ENCODE measurements at places on chromosomes 3 and 15.

- peak overlapping the region; percentile 41 for H3K4me3 ChIP-seq
- H3K27ac ChIP-seq: no peak overlapping the region
- H3K4me1 ChIP-seq: no peaks in the 10 kb centered on the region
- peak; percentile 26 for DNase-seq
Measured at GRCh38 chr15:64774629-64775493, 528 bp downstream of the RBPMS2 start.

DNA sequence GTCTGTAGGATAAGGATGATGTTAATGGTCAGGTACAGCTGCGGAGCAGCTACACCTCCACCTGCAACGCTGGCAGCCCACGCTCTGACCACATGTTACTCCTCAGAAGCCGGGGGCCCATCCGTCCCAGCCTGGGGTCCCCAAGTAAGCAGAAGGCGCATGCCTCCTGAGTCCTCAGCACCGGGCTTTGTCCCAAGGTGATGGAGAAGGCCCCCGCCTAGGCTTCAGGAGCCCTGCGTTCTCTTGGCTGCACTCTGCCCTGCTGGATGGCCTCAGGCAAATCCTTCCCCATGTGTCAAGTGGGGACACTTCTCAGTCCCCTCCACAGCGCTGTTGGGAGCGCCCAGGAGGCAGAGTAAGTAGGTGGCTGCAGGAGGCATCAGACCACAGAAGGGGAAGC is 14.4 kb downstream of the STRA6 start:
- H3K27ac ChIP-seq: no peak overlapping the region
- H3K36me3 ChIP-seq: no peaks in the 10 kb centered on the region
- DNase-seq: no peak
- H3K4me3 ChIP-seq: no peak overlapping the region
- peaks cover 21% of the 10 kb centered on the region for H3K4me1 ChIP-seq

DNA sequence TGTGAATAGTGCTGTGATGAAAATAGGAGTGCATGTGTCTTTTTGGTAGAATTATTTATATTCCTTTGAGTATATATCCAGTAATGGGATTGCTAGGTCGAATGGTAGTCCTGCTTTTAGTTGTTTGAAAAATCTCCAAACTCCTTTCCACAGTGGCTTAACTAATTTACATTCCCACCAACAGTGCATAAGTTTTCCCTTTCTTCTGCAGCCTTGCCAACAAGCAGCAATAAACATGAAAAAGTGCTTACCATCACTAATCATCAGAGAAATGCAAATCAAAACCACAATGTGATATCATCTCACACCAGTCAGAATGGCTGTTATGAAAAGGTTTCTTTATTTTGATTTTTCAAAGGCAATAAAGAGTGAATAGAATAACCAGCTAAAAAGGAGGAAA is 1105.9 kb downstream of the NAALADL2 start:
- no peak overlapping the region for H3K27ac ChIP-seq
- H3K36me3 ChIP-seq: no peaks in the 10 kb centered on the region
- no peak overlapping the region for H3K4me3 ChIP-seq
- no peaks in the 10 kb centered on the region for H3K4me1 ChIP-seq
- H3K27me3 ChIP-seq: no peaks in the 10 kb centered on the region

- no peak for DNase-seq
- no peaks in the 10 kb centered on the region for H3K27me3 ChIP-seq
- H3K27ac ChIP-seq: peak overlapping the region; percentile 24
- peaks cover 65% of the 10 kb centered on the region for H3K4me1 ChIP-seq
- no peak overlapping the region for H3K4me3 ChIP-seq
Measured at GRCh38 chr3:52313774-52314188, 2.3 kb upstream of the DNAH1 start.

- H3K4me3 ChIP-seq: no peak overlapping the region
- H3K4me1 ChIP-seq: peaks cover 10% of the 10 kb centered on the region
- H3K27me3 ChIP-seq: no peaks in the 10 kb centered on the region
- H3K27ac ChIP-seq: peak overlapping the region; percentile 32
- H3K36me3 ChIP-seq: peaks cover 16% of the 10 kb centered on the region
Measured at GRCh38 chr3:112908252-112908651, 61.6 kb upstream of the CD200R1L start.

GRCh38 chr3:9226326-9226725 is 23.1 kb downstream of the SRGAP3 start:
- no peak for DNase-seq
- H3K27me3 ChIP-seq: peaks cover 4% of the 10 kb centered on the region
- H3K4me1 ChIP-seq: peaks cover 31% of the 10 kb centered on the region
- H3K36me3 ChIP-seq: no peaks in the 10 kb centered on the region

- H3K36me3 ChIP-seq: peaks cover 13% of the 10 kb centered on the region
- H3K27me3 ChIP-seq: no peaks in the 10 kb centered on the region
- H3K4me3 ChIP-seq: no peak overlapping the region
- H3K4me1 ChIP-seq: no peaks in the 10 kb centered on the region
- no peak overlapping the region for H3K27ac ChIP-seq
Measured at GRCh38 chr3:31661286-31661685, 128.6 kb downstream of the STT3B start.

DNA sequence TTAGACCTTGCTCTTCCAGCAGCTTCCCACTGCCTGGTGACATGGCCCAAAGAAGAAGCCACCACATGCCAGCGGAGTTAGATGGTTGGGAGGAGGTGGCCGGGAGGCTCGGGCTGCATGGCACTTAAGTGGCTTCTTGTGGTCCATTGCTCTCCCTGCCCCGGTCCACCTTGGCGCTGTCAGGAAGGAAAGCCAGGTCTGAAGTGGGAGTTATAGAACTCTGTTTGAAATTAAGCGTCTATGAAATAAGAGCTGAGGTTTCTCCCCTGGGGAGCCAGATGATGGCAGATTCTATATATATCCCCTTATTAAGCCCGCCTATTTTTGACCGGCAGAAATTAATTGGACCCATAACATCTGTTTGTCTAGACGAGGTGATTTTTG is 61.2 kb downstream of the ITGA11 start:
- H3K4me3 ChIP-seq: no peak overlapping the region
- no peak for DNase-seq
- H3K36me3 ChIP-seq: no peaks in the 10 kb centered on the region
- H3K27me3 ChIP-seq: peaks cover 7% of the 10 kb centered on the region
